Skeletal muscle cell (primary cell): ENCODE measurements at places on chromosomes 7 and 10.

- DNase-seq: peak; percentile 34
Observed at GRCh38 chr10:112314822-112315474, 31.7 kb downstream of the TECTB start.

GRCh38 chr7:36521911-36522310 is 132.2 kb downstream of the ANLN start:
- no peak for DNase-seq

GRCh38 chr7:3884543-3884942 is 583.5 kb downstream of the SDK1 start:
- no peak for DNase-seq

DNA sequence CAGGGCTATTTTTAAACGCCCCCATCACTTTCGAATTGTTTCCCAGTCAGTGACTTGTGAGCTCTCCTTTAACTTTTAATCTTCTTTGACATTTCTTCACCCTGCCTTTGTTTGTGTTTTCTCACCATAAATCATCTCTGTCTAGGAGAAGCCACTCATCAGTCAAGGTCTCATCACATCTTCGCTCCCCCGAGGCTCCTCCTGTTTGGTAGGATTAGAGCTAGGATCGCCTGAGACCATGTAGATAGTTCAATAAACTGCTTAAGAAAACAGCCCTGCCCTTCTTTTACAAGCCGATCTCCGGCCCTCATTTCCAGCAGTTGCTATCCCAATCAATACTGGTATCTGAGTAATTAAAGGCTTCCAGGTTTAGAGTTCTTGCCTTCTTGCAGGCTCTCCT is 472.8 kb upstream of the ADARB2 start:
- DNase-seq: no peak

- peak; percentile 79 for DNase-seq
Observed at GRCh38 chr7:28083164-28083997, 97.2 kb downstream of the JAZF1 start.

- DNase-seq: no peak
Observed at GRCh38 chr10:106795619-106796018, 368.9 kb downstream of the SORCS1 start.

GRCh38 chr7:126700807-126701604 is 551.7 kb downstream of the GRM8 start:
- DNase-seq: peak; percentile 94

DNA sequence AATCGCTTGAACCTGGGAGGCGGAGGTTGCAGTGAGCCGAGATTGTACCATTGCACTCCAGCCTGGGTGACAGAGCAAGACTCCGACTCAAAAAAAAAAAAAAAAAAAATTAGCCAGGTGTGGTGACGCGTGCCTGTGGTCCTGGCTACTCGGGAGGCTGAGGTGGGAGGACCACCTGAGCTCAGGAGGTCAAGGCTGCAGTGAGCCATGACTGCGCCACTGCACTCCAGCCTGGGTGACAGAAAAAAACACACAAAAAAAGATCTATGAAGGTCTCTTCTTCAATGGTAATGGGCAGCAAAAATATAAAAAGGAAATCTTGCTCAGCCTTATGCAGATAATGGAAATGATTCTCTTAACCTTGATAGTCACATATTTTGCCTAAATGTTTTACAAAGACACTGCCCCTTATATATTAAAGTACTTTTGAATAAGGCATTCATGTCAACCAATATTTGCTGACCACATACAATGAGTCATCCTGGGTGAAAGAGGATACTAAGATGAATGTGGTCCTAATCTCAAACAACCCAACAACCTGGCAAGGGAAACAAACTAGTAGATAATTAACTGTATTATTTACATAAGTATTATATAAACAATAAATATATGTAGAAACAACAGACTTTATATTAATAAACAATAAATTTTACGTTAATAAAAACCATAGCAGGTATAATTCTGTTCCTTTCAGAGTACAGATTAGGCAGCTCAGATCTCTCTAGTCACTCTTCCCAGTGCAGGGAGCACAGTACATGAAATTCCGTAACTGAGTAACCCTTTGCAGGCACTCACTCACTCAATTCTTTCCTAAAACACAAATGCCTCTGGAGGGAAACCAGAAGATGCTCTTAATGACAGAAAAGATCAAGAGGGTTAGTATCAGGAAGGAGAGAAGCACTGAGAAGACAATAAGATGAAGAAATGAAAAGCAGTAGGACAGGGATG is 8.1 kb downstream of the TOMM7 start:
- no peak for DNase-seq

- DNase-seq: no peak
Observed at GRCh38 chr7:135562720-135563119, 5.0 kb downstream of the NUP205 start.

- peak; percentile 15 for DNase-seq
Observed at GRCh38 chr7:36747280-36748016, 23.2 kb upstream of the AOAH start.

GRCh38 chr7:3821488-3821887 is 520.4 kb downstream of the SDK1 start:
- no peak for DNase-seq

GRCh38 chr7:98378210-98378819 is 22.6 kb downstream of the BAIAP2L1 start:
- DNase-seq: no peak

- DNase-seq: no peak
Observed at GRCh38 chr7:94397722-94398121, 3.0 kb downstream of the COL1A2 start.

DNA sequence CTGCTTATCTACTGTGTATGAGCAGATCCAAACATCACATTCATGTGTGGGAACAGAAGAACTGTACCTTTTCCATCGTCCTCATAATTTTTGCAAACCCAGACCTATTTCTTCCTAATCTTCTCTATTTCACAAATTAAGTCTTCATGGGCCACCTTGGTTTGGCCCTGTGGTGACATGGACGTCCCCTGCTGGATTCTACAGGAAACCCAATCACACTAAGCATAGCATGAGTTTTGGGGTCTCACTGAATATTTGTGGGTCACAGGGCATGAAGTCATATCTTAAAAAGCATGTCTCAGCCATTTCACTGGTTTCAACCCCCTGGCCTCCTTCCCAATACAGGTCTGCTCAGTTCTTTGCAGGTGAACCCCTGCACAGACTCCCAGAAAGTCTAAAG is 35.8 kb upstream of the CDCA7L start:
- DNase-seq: no peak

GRCh38 chr10:124125305-124126116 is 32.1 kb upstream of the CHST15 start:
- DNase-seq: no peak

GRCh38 chr10:114166043-114166442 is 8.0 kb downstream of the CCDC186 start:
- no peak for DNase-seq

DNA sequence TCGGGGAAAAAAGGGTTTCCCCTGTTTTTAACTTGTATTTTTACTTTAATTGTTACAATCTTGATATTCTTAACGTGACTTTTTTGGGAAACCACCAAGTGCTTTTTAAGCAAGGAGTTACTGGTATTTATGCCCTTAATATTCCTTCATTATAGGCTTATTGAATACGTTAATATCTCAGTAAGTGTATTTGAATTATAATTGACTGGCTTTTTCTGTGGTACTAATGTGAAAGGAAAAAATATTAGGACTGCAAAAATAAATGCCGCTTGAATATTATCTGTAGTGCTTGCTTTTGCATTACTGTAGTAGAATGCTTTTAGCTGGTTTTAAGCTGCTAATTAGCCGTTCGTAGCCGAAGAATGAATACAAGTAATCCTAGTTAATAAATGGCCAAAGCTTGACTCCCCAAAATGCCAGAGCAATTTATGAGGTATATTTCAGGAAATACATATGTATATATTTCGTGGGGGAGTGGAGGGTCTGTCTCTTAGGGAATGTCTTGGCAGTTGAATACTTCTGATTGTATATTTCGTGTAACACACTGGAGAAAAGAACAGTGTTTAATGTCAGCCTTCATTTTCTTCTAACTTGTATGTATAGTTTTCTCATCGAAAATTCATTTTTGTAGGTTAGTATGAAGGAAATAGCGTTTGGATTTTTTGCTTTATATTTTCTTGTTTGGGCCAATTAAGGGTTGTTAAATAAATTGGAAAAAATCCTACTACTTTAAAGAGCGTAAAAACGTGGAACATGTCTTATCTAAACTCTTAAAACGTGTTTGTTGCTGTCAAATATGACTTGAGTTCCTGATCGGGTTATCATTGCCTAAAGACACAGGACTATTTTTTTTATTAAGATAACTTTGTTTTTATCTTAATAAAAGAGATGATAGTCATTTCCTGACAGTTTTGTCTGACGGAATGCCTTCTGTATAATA is 1.5 kb downstream of the PDCD4 start:
- DNase-seq: no peak

DNA sequence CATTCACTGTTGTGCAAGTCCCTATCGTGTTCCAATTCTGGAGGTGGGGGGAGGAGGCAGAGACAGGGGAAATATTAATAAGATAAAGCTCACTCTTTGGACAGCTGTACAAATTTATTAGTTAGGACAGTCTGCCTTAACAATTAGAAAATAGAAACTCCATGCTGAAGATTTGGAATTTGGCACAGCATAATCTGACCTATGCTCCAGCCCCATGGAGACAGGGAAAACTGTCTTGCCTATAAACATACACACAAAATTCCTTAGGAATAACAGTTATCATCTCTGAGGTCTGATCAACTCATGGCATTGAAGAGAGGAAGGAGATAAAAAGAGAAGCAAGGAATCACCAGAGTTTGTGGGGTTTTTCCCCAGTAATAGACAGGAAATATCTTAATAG is 335.4 kb upstream of the MEOX2 start:
- DNase-seq: no peak

- no peak for DNase-seq
Observed at GRCh38 chr7:36045326-36045725, 107.7 kb upstream of the EEPD1 start.

DNA sequence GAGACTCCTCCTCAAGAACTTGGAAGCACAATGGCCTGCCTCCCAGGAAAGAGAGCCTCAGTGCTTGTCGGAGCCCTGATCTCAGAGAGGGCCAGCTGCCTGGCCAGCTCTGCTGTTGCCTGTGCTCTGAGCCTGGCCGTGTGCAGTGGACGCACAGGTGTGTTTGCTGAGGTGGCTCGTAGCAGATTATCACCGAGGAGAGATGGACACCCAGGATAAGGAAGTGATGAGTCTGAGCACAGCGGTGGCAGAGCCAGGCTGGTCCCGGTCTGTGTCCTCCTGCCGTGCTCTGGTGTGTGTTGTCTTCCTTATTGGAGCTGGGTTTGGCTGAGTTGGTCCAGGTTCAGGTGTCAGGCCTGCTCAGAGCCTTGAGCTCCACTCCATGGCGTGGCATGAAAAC is 208.5 kb downstream of the EBF3 start:
- no peak for DNase-seq

GRCh38 chr7:151813997-151814396 is 62.9 kb downstream of the PRKAG2 start:
- DNase-seq: no peak

DNA sequence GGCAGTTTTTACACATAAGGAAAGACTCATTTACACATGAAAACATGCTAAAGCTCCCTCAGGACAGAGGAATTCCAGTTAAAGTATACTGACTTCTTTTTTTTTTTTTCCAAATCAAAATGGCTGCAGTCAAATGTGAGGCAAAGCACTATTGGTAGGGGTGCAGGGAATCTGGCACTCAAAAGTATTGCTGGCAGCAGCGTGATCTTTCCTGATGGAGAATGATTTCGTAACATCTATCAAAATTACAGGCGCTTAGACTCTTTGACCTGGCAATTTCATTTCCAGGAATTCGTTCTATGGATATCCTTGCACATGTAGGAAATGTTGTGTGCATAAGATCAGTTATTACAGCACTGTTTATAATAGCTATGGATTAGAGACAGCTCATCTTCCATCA is 65.7 kb downstream of the VSTM4 start:
- DNase-seq: no peak

GRCh38 chr10:1625079-1625478 is 112.2 kb downstream of the ADARB2 start:
- DNase-seq: no peak

GRCh38 chr10:69311309-69311708 is 33.0 kb downstream of the HK1 start:
- DNase-seq: no peak

- no peak for DNase-seq
Observed at GRCh38 chr10:119483839-119484238, 58.7 kb downstream of the RGS10 start.

- DNase-seq: no peak
Observed at GRCh38 chr10:85618841-85619240, 747.8 kb downstream of the GRID1 start.

- no peak for DNase-seq
Observed at GRCh38 chr7:91288208-91288824, 24.1 kb downstream of the FZD1 start.

DNA sequence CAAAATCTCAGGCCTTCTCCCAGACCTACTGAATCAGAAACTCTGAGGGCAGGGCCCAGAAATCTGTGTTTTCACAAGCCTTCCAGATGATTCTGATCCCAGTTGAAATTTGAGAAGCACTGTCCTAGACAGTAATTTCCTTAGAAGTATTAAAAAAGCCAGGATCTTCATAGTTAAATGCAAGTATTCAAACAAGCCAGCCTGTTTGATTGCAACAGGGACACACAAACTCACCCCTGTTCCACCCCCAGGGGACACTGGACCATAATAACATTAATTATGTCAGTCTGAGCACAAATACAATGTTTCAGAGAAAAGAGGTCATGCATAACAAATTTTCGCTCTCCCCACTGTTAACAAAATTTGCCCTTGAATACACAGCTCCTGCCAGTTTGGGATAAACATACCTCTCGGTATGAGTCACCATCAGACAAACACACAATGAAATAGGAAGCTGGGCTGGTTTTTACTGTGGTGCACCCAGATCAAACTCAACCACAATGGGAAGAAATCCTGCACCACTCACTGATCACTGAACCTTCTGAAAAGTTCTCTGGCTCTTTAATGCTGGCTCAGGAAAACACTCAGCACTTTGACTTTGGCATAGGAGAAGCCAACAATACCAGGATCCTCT is 34.3 kb downstream of the ABLIM1 start:
- DNase-seq: peak; percentile 43

DNA sequence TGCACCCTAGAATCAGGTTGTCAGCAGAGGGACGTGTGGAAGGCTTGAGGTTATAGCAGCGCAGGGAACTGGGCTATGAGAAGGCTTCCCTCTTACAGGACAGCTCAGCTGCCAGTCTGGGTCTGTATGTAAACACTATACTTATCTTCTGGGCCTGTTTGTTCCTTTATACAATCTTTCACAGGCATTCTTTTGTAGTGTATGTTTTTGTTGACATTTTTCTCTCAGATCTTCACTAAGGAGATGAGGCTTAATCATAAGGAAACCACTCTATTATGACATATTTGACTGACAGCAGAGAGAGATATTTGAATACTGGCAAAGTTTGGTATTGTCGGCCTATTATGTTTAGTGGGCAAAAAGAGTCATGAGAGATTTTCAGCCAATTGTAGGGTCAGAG is 929 bp downstream of the GBF1 start:
- no peak for DNase-seq

GRCh38 chr10:123449234-123449962 is 216.8 kb upstream of the GPR26 start:
- no peak for DNase-seq

- DNase-seq: no peak
Observed at GRCh38 chr10:95330966-95331453, 40.2 kb upstream of the PDLIM1 start.
